ENCODE measurements at places on chromosomes 3 and 15.

DNA sequence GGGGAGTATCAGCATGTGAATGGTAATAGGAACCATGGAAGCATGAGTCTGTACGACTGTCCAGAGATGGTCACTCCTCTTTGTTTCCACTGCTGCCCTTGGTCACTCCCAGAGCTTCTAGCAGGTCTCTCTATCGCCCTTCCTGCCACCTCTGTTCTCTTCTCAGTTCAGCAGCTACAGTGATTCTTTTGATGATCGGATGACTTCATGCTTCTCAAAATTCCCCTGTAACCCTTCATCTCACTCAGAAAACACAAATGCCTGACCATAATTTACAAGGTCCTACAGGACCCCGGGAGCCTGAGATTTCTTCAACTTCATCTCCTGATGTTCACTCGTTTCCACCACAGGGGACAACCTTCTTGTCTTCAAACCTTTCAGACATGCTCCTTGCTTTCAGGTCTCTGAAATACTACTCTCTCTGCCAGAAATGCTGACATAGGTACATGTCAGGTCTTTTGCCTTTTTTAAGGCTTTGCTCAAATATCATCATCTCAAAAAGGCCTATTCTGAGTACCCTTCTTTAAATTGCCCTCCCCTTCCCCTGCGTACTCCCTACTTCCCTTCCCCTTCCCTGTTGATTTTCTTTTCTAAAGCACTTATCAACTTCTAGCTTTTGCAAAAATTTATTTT is 42.1 kb upstream of the BHLHE40 start:
- DNase-seq: no peak

DNA sequence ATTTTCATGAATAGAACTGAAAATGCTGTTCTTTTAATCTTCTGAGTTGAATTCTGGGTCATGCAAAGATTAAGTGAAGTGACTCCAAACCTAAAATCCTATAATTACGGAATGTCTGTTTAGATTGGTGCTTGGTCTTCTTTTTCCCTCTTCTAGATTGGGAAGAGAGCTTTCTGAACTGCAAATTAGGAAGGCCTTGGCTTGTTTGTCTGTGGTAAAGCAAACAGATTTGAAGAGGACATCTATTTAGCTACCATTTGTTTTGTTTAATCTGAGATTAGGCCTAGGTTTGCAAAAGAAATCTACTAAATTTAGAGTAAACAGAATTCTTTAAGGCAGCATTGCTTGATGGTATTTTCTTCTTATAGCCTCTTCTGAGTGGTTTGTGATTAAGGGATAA is 23.5 kb downstream of the PAQR9 start:
- DNase-seq: no peak

DNA sequence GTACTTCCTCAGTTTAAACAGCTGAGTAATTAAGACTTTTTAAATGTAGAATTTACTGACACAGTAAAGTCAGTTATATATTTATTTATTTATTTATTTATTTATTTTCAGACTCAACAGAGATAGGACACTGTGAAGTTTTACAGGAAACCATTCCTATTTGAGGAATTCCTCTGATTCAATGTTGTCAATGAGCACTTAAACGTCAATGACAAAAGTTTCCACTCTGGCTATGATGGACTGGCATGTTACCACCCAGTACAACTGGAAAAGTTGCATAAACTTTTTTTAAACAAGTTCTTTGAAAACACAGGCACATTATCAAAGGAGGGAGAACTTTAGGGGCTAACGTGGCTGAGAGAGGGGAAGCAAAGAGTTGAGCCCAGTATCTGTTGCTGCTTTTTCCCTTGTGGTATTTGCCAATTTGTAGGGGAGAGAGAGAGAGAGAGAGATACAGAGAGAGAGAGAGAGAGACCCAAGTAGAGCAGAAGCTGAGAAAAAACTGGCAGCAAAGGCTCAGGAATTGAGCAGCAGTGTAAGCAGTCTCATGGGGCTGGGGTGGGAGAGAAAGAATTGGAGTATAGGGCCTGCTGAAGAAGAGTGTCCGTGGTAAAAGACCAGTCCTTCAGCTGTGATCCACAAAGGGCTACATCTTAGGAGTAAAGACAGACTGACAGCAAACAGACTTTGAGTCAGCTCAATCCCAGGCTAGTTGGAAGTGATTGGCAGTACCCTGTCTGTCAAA is 18.3 kb upstream of the ACTC1 start:
- DNase-seq: no peak

- no peak for DNase-seq
Observed at GRCh38 chr3:152083135-152083534, 185.6 kb upstream of the MBNL1 start.

- DNase-seq: no peak
Observed at GRCh38 chr3:172694573-172695246, 16.2 kb downstream of the NCEH1 start.

- DNase-seq: no peak
Observed at GRCh38 chr3:113125951-113126350, 85.4 kb upstream of the BOC start.

DNA sequence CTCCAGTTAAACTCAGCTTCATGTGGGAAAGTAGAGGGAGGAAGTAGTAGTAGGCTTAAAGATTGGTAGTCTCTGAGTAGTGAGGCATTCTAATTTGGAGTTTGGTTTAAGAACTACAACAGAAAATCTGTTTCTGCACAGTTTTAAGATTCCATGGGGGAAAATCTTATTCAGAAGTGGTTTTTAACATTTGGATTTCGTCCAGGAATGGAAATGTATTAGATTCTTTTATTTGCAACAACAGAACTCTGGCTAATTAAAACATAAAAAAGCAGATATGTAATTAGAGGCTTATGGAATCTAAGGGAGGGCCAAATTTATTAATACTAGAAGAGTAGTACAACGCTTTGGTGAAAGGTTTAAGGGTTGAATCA is 36.0 kb downstream of the NECTIN3 start:
- no peak for DNase-seq

DNA sequence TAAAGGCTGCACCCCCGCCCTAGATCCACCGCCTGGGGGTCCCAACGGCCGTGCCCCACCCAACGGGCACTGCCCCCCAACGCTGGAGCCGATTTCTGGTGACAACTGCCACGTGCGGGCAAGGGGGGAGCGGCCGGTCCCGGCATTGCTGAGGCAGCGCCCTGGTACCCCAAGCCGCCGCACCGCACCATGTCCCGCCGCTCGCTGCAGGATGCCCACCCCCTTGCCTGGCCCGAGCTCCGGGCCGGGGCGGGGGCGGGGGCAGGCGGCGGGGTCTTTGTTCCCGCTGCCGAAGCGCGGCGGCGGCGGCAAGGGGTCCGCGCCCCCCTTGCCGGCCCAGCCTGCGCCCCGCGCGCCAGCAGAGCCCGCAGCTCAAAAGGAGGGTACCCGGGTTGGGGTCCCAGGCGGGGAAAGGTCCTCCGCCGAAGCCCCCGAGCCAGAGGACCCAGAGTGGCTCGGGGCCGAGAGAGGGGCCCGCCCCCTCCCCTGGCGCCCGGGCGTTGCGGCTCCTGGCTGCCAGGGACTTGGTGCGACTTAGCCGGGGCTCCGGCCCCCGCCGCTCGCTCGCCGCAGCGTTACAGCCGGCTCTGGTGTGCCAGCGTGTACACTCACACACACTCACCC is 678 bp downstream of the SEMA7A start:
- DNase-seq: no peak
